Activated T-cell treated with anti-CD3 and anti-CD28 coated beads for 1 hour (primary cell): ENCODE measurements at places on chromosomes 16 and 17.

DNA sequence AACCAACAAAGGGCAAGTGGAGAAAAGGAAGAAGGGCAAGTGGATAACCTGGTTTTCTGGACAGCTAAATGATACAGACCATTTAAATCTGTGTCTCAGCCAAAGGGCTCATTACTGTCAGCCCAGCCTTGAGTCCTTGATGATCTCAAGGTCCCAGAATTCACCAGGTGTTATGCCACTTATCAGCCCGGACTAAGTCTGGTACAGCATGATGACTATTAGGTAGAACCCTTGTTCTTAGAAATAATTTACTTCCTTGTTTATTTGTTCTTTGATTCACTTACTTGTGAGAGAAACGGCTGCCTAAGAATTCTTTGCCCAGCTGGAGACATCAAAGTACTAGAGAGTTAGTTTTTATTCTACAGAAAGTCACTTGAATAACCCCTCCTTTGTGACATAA, 3.5 kb downstream of the PDILT start:
- DNase-seq = no peak

DNA sequence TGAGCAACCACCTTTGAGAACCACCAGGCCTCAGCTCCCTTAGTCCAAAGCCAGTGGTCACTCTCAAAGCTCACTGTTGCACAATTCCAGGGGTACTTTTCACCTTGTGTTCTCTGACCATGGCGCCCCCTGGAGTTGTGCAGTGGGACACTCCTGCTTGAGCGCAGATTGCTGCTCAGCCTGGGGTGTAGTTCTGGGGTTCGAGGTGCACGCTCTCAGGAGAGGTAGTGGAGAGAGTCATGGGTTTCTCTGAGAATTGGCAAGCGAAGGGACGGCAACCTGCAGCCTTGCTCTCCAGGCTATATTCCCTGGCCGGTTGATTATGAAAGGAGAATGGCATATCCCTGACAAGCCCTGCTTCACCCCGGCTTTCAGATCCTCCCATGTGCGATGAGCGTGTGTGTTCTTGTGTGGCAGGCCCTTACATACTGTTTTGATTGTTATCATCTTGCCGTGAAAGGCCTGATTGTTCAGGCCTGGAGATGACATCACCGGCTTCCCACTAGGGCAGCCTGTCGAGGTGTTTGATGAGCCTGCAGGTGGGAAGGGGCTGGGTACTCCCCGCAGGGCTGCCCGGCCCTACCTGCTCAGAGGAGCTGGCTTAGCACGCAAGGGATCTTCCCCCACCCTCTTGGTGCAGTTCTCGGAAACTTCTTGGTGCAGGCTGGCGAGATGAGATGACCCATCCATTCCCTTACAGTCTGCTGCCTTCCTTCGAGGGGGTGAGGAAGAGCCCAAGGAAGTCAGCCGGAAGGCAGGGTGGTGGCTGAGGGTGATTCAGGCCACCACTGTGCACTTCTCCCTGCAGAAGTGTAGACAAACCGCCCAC, 431.2 kb downstream of the SLC39A11 start:
- no peak for DNase-seq

- no peak for DNase-seq
These were observed 47.8 kb downstream of the ANKRD11 start for GRCh38 chr16:89442588-89442987.

- DNase-seq = no peak
These were observed 83.9 kb downstream of the YPEL2 start for GRCh38 chr17:59415397-59415796.

- DNase-seq = no peak
These were observed 48.8 kb upstream of the SIAH1 start for GRCh38 chr16:48433850-48434530.

GRCh38 chr16:53872248-53873221, 168.6 kb downstream of the FTO start:
- no peak for DNase-seq

GRCh38 chr16:51167170-51167895, 16.3 kb upstream of the SALL1 start:
- no peak for DNase-seq

GRCh38 chr17:61411261-61412142, 11.9 kb downstream of the TBX2 start:
- no peak for DNase-seq
